Hippocampal formation (tissue), 2 donors: ENCODE measurements at places on chromosomes 13 and 19.

- no peak for DNase-seq
These were observed 184.3 kb downstream of the MYO16 start for GRCh38 chr13:108813587-108814170.

GRCh38 chr13:99813336-99814095 is 158.1 kb downstream of the ZIC5 start:
- no peak for DNase-seq

GRCh38 chr13:109213714-109214113 is 572.7 kb downstream of the IRS2 start:
- DNase-seq: no peak

GRCh38 chr13:51148952-51149573 is 38.0 kb upstream of the C13orf42 start:
- DNase-seq: peak; percentile 34

DNA sequence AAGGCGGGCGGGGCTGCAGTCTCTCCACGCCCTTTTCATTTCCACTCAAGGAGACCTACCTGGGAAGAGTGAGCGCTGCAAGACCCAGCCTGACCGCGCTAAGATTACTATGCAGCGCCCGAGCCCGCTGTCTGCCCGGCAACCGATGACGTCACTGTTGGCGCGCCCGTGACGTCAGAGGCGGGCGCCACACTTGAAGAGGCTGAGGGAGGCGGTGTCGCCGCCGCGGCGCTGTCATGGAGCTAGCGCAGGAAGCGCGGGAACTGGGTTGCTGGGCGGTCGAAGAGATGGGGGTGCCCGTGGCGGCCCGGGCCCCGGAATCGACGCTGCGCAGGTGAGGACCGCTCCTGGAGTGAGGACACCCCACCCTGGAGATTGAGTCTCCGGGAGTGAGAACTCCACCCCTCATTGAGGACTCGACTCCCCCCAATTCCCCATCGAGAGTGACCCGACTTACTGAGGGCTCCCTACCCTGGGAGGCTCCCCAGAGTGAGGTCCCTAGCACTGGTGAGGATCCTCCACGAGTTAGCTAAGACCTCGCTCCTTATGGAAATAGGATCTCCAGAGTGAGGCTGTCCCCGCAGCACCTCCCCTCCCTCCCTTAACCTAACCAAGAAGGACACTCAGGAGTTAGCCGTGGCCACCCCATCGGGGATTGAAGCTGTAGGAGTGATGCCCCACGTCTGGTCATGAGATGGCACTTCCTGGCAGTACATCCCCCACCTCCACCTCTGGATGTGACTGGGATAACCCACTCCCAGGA is at the start of gene HAUS5:
TSS of gene HAUS5 (plus strand) at position 177 of the 763 bp plus-strand sequence. CDS start at position 237, 60 bp downstream.
- DNase-seq: peak; percentile 68

- no peak for DNase-seq
These were observed 829.9 kb upstream of the SLITRK5 start for GRCh38 chr13:86841264-86841663.
